ENCODE measurements at places on chromosomes 16 and 17.

DNA sequence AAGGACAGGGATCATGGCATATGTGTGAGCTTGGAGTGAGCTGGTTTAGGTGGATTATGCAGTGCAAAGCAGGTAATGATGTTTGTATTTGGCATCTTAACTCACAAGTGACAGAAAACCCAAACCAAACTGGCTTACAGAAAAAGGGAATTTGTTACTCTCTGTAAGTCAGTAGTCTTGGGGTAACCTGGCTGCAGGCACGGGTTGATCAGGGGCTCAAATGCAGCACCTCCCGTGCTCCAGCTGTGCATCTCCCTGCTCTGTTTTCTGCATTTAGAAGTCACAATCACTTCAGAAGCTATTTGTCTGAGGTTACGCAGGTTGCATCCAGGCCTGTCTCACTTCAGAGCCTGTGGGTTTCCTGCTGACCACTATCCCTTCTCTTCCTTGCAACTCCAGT is 354.3 kb downstream of the CPPED1 start:
- DNase-seq, result no peak

- DNase-seq, result no peak
These were observed 70.8 kb downstream of the ABR start for GRCh38 chr17:1108765-1109605.

DNA sequence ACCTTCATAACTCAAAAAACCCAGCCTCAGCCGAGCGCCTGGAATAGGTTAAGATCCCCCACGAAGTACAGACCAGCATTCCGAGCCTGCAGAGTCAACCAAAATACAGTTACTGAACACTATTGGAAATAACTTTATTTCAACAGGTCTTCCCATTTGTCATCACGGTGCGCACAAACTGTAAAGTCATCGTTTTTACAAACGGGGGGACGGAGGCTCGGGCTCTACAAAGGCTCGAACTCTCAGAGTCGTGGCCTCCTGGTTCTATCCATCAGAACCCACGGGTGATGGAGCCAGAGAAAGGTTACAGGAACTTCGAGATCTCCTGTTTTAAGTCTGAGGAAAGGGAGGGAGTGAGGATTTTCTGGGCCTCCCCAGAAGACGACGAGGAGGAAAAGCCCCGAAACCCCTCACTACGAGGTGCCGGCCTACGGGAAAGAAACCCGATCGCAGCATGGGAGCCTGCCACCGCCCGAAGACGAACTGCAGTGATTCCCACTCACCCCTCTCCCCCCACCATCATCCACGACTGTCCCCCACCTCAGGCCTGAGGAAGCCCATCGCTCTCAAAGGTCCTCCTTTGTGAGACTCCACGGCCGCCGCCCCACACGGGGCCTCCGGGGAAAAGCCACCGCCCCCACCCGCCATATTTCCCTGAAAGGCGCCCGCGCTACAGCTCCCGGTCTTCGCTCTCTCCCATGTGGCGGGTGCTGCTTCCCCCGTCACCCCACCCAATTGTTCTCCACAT is 917 bp downstream of the YWHAE start:
- no peak for DNase-seq

- DNase-seq, result no peak
These were observed 23.2 kb downstream of the DYNC1LI2 start for GRCh38 chr16:66728117-66728787.

DNA sequence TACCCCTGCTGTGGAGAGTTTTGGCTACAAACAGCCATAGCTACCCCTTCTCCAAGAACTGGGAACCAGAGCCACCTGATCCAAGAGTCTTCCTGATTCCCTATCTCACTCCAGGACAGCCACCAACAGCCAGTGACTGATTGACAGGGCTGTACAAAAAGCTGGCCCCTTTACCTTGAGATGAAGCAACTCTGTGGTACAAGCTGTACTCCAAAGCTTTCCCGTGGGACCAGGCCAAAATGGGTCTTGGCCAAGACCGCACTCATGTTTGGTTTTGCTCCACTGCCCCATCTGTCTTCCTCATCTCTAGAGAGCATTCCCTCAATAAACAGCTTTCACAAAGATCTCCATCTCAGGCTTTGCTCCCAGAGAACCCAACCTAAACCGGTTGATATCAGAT is 43.6 kb downstream of the RNF157 start:
- no peak for DNase-seq

DNA sequence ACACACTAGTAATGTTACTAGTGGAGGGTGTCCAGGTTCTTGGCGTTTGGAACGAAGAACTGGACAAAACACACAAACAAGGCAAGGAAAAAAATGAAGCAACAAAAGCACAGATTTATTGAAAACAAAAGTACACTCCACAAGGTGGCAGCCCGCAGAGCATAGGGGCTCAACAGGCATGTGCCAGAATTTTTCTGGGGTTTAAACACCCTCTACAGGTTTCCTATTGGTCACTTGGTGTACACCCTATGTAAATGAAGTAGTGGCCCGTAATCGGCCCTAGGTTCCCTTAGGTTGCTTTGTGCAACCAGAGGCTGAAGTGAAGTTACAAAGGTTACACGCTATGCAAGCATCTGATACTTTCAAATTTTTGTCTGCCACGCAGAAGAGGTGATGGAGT is 8.1 kb downstream of the OR2C1 start:
- no peak for DNase-seq

DNA sequence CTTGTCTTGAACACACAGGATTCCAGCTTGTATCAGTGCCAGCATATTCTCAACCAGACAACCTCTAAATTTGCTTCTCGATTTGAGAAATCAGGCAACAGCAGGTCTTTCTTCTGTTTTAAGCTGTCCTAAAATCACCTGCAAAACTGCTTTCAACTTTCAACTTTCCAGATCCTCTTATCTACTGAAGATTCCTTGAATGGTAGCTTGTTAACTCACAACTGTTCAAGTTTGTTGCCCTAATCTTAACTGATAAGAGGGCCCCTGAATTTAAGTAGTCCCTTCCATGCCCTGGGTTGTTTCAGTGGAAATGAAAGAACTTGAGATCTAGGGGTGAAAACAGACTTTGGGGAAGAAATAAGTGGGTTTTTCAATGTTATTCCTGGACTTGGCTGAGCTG is 57.2 kb downstream of the CHD9 start:
- no peak for DNase-seq

- DNase-seq, result no peak
These were observed 5.5 kb upstream of the PHF12 start for GRCh38 chr17:28956861-28957260.

- DNase-seq, result no peak
These were observed 6.9 kb upstream of the ST6GALNAC1 start for GRCh38 chr17:76650504-76650903.

GRCh38 chr16:77207030-77207429 is 7.8 kb downstream of the SYCE1L start:
- no peak for DNase-seq

DNA sequence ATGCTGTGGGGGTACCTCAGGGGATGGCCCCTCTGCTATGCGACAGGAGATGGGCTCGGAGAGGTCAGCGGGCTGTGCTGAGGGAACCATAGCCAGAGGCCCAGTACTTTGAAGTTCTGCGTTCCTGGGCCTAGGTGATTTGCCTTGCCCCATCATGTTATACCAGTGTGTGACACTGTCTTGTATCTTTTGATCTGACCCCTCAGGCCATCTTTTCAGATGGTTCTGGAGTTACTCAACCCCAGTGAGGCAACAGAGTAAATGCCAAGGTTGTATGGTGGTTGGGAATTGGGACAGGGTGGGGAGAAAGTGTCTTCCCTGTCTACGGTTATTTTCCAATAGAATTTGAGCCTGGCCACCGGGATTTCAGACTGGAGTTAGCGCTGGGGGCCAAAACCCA is 8.5 kb downstream of the MSI2 start:
- DNase-seq, result no peak

- peak; percentile 73 for DNase-seq
These were observed 61.1 kb upstream of the CIBAR2 start for GRCh38 chr16:85173146-85173980.

DNA sequence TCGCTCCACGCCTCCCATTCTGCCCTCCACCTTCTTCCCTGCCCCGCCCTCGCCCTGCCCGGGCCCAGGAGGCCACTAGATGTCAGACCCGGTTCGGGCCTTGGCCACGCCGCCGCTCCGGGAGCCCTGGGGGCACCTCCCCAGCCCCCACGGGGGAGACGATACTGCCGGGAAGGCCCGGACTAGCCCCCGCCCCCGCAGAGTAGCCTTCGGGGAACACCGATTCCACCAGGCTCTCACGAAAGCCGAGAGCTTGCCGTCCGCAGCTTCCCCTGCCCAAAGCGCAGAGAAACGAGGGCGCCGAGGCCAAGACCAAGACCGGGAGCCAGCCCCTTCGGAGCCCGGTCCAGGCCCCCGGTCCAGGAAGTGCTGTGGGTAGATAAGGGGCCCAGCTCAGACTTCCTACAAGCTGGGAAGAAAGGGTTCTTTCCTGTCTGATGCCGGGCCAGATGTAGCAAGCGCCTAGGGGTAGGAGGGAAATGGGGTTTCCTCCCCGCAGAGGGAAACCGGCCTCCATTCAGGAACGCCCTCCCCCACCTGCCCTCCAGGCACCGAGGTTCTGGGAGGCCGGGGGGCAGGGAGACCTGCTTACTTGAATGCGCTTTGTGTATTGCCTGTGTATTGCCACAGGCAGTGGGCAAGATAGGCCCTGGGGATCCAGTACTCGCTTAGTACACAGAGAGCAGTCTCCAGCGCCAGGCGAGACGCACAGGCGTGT is 806 bp upstream of the CYB561 start:
- DNase-seq, result no peak

GRCh38 chr17:75182319-75182568 is 515 bp downstream of the SUMO2 start:
- no peak for DNase-seq
